RWPE2 (cell line): ENCODE measurements at places on chromosomes 6 and 20.

DNA sequence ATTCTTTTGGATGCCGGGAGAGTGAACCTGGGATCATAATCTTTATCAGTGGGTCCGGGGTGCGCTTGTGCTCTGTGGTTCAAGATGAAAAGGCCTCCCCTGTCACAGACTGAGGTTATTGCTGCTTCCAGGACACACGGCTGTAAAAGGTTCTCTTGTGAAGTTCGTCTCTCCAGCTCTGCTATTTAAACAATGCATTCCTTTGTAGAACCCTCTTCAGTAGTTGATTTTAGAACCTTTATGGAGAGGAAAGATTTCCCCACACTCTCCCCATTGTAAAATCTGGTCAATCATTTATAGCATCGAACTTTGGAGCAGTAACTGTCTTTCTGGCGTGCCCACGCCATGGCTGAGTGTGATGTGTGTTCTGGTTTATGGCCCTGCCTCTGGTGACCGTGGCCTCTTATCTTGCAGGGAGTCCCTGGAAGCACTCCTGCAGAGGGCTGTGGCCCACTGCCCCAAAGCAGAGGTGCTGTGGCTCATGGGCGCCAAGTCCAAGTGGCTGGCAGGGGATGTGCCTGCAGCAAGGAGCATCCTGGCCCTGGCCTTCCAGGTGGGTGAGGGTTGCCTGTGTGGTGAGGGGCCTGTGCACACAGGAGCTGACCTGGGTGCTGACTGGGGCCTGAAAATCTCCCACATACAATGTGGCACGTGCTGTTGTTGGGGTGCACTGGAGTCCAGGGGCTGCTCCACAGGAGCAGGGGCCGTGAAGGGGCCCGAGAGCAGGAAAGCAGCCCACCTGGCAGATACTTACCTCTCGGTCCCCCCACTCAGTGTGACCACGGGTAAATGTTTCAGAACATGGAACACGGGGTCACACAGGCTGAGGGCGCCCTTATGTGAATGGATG lies 11.6 kb upstream of the C20orf204 start:
- no peak for DNase-seq

GRCh38 chr6:89723046-89723445 lies 84.5 kb upstream of the LYRM2 start:
- DNase-seq, result no peak

DNA sequence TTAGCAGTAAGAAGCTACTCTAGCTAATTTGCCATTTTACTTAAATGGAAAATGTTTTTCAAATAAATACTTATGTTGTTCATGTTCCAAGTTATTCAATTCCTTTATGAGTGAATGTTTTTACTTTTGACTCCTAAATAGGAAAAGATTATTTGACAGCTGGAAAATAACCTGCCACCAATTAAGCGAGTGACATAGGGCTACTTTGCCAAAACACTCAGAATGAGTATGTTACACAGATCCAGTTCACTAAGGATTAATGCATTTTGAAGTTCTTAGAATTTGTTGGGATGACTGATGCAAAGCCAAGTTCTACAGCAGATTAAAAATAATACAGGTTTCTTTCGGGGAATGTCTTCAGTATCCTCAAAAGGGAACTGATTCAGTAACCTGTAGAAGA lies 144.4 kb downstream of the ADGRG6 start:
- DNase-seq, result no peak

DNA sequence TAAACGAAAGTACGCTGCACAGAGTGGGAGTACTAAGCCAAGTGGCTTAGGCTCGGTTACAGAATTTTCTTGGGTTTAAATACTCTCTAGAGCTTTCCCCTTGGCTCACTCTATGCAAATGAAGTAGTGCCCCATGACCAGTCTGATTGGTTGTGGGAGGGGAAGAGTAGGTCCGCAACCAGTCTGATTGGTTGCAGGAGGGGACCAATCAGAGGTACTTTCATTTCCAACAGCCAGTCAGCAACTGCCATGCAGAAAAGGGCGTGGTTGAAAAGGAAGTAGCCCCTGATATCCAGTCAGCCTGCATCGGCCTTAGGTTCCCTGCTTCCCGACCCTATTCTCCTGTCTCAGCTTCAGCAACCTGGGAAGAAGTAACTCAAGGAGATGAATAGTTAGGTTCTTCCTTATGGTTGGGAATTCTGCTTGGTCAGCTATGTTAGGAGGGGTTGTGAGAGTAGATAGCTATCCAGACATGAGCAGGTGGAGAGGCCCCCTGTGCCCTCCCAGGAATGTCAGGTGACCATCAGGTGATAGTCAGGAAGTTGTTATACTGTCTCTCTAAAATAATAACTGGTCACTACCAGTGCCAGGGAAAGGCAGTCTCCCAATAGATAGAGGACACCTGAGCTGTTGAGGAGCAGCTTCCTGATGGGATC lies 57.4 kb downstream of the FARS2 start:
- no peak for DNase-seq

DNA sequence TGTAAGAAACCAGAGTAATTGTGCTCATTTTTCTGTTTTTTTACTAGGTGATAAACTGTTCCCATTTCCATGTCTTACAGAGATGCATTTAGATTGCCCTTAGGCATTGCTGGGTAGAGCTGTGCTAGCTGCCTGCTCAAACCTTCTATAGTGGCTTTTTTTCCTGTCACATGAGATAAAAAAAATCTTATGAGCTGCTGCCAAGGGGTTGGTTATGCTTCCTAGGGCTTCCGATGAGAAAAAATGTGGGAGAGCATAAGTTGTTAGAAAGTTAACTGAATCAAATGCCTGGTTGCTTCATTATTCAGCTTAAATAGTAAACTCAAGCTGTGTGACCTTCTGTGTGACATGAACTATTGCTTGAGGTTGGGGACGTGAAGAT lies 50.0 kb upstream of the NOX3 start:
- DNase-seq, result no peak

DNA sequence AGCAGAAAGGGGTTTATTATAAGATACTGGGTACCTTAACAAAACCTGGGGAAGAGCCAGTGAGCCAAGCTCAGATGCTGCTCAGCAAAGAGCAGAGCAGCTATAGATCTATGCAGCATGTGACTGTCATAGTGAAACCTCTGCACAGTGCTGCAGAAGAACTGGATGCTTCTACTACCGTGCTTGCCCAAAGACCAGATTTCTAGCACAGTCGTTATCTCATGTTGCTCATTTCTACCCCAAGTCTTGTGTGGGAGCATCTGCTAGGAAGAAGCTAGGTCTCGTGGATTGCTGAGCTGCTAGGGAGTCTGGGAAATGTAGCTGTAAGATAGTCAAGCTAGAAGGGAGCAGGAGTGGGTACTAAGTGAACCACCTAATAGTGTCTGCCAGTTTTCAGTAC lies 31.7 kb upstream of the GNRH2 start:
- no peak for DNase-seq

GRCh38 chr6:111027219-111027618 lies 45.4 kb downstream of the RPF2 start:
- no peak for DNase-seq

- no peak for DNase-seq
These were observed 843.5 kb downstream of the PHF3 start for GRCh38 chr6:64479134-64479533.

DNA sequence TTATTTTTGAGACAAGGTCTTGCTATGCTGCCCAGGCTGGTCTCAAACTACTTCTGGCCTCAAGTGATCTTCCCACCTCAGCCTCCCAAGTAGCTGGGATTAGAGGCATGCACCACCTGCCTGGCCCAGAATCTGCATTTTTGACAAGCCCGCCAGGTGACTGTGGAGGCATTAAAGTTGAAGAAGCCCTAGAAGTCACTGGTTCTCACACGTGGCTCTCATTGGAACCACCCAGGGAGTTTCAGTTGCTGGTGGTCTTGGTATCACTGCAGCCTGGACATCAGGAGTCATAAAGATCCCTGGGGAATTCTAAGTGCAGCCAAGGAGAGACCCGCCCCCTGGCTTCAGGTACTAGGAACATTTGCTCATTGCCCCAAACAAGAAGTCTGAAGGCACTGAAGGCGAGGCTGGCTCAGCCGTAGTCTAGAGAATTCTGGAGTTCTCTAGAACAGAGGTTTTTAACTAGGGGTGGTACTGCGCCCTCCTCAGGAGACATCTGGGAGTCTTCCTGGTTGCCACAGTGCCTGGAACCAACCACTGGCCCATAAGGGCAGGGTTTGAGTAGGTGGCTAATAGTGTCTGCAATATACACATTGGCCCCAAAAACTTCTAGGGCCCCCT lies 182.8 kb downstream of the ZMYND8 start:
- DNase-seq, result no peak

GRCh38 chr20:20005342-20005741 lies 11.8 kb upstream of the NAA20 start:
- no peak for DNase-seq

- no peak for DNase-seq
These were observed 78.7 kb downstream of the GMDS start for GRCh38 chr6:2166717-2167116.

DNA sequence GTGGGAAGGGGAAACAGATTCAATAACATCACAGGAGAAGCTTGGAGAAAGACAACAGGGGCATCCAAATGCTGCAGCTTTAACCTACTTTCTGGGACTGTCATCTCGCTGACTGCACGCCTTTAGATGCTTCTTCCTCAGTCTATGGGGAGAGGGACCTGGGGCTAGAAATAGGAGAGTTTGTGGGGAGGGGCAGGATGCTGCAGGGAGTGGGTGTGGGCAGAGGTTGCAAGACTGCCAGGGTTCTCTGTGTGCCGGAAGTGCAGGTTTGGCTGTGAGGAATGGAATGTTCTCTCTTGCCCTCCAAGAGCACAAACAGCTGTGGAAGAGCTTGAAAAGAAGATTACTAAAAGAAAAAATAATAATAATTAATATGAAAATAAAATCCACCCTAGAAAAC lies 93.2 kb downstream of the FOXO3 start:
- DNase-seq, result no peak

- DNase-seq, result no peak
These were observed 81.0 kb downstream of the INSM1 start for GRCh38 chr20:20448881-20449280.
